Activated T-helper 1 cell treated with anti-CD3 and anti-CD28 coated beads, Interleukin-2, amount 50 U/mL, for 16 hours (primary cell): ENCODE measurements at places on chromosomes 4 and X.

DNA sequence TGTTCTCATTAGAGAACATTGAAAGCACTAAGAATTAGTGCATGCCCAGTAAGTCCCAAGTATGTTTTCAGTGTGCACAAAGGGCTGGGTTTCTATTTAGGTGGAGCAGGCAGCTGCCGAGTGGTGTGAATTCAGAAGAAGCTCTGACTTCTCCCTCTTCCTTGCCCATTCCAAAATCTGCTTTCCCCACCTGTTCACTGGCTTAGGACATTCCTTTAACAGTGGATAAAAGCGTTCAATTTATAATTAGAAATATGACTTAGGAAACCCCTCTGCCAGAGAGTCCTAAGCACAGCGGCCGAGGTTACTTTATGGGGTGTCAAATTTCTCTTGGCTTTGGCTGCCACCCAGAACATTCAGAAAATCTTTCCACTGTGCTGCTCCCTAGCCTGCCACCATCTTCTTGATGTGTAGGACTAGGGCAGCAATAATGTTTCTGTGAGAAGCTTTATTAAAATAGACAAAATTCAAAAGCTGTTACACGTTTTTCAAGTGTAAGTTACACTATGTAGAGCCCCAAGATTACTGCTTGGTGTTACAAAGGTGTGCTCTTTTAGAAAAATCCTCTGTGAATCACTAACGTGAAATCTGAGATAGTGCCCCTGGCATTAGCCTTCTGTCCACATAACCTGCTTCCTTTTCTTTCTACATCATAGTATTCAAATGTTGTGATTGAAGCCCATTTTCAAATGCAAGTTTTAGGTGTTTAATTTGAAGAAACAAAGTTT, 191.6 kb upstream of the ANKRD50 start:
- no peak for DNase-seq

DNA sequence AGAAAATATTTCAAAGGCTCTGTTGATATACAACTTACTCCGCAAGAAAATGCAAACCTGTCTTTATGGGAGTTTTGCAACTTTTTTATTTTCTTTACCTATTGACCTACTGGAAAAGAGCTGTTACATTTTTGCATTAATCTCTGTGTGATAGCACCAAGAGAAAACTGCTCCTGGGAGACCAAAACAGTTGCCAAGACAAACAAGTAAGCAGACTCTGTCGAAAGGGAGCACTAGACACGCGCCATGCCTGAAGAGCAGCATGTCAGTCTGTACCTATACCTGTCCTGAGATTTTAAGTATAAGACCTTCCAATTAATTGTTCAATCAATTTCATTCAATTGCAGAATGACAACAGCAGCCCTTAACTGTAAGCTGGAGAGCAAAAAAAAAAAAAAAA, 56.0 kb upstream of the TECRL start:
- DNase-seq = no peak

DNA sequence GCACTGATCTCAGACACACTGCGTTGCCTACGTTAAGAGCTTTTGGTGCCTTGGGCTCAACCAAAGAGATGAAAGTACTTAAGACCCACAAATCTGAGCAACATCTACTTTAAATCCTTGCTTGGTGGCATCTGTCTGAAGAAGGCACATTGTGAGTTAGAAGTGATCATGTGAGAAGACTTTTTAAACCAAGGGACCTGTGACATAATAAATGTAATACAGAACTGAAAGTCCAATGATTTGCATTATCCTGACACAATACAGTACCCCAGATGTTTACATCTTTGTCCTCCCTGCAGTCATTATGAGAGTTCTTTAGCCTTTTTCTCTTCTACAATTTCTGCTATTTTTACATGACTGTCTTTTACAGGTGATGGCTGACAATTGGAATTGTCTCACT, 96.7 kb upstream of the FTHL17 start:
- no peak for DNase-seq

- DNase-seq = no peak
Measured at GRCh38 chr4:87498446-87498900, 30.7 kb downstream of the SPARCL1 start.

- DNase-seq = no peak
Measured at GRCh38 chr4:112007391-112007790, 137.9 kb upstream of the FAM241A start.

DNA sequence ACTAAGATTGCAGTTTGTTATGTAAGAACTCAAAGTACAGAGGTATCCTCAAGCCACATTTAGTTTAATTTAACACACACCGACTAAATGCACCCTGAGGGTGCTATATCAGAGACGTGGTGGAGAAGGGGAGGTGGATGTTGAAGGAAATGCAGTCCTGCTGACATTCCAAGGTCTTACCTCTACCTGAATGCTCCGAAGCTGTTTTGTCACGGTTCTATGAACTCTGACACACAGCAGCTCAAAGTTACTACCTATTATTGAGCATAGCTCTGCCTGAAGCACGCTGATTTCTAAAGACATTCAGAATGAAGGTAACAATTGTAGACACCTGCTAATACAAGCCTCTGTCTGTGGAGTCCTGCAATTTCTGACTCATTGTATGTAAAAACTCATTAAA, 6.7 kb downstream of the CC2D2A start:
- no peak for DNase-seq

DNA sequence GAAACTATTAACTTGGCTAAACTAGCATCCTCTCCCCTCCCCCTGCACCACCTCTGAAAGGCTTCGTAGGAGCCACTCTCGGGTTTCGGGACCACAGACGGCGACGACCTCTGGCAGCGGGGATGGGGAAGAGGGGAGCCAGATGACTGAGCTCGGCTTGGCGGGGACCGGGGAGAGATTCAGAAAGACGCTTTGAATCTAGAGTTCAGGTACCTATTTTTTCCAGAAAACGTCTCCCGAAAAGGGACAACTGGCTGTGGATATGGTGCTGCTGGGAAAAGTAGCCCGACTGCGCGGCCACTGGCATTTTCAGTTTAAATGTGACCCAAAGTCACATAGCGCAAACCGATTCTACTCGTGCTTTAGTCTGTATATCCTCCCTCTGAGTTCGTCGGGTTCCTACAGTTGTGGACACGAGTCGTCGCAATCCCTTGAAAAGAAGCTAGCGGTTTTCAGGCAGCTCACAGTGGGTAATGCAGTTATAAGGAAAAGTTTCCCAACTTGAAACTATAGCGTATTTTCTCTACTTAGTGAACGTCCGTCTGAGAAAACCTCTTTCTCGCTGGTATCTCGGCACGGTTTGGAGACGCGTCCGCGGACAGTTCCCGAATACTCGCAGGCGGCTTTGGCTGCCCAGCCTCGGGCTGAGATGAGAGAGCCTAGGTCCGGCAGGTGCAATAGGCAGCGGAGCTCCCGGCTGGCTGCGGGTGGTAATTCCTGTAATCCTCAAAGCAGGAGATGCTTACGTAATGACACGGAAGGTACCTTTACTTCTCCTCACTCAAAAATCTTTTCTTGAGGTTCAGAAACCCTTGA, 1.3 kb downstream of the PARM1 start:
- DNase-seq = no peak

DNA sequence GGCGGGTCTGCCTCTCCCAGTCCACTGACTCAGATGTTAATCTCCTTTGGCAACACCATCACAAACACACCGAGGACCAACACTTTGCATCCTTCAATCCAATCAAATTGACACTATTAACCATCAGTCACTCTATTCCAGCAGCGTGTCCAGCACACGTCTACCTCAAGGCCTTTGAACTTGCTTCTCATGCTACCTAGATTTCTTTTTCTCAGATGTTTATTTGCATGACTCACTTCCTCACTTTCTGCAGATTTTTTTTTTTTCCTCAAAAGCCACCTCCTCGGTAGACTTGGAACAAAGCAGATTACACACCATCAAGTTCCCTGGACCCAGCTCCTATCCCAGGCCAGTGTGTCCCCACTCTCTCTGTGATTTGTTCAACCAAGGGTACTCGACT, 49.5 kb downstream of the SUPT20HL2 start:
- DNase-seq = no peak

DNA sequence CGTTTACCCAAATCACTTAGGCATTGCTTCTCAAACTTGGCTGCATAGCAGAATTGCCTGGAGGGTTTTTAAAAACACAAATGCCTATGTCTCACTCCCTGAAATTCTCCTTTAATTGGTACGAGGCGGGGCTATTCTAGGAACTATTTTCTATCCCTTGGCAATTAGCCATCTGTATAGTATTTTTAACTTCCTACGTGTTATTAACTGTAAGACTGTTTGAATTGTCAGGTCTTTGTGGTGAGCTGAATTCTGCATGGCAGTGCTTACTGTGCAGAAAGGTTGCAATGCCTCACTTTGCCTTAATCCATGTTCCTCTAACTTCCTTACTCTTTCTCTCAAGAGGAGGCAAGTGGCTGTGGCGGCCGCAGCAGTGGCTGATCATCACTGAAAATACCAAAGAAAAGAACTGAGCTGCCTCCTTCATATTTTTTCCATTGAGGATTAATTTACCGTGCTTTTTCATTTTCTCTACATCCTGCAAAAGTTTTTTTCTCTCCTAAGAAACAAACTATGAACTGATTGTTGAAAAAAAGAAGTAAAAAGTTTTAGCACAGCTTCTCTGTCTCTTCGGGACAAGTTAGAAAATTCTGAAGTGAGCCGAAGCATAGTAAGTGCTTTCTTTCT, at the start of gene SHROOM3:
TSS of gene SHROOM3 (plus strand) at position 329 of the 627 bp plus-strand sequence. CDS start 824 bp downstream, outside the sequence.
- no peak for DNase-seq

DNA sequence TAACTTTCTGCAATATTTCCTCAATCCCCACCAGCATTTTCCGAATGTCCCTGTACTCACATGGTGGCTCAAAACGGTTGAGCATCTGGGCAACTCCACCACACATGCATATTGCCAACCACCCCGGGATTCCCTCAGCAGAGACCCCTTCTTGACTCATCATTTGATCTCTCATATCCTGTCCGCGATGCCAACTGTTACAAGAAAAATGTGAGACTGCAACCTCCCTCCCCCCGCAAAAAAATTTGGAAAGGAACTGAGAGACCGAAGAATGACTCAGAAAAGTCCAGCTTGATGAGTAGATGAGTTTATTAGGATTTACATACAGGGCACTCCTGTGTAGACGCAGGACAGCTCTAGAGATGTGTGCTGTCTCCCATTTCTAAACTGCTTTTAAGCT, 561.4 kb downstream of the ZIC3 start:
- no peak for DNase-seq

GRCh38 chr4:36010397-36010929, 233.9 kb downstream of the ARAP2 start:
- DNase-seq = no peak
